ENCODE measurements at places on chromosomes 2 and 18. TPM values are rescaled to one million over a fixed set of nuclear protein-coding genes. Genes with fewer than 3 reads are reported as not detected.

TOGARAM2 gene
- polyA plus RNA-seq = 0.28 TPM

ECEL1 gene
- not detected for polyA plus RNA-seq

ABCG8 gene
- not detected for polyA plus RNA-seq

CCDC142 gene
- polyA plus RNA-seq = 9.2 TPM

PROKR1 gene
- polyA plus RNA-seq = not detected

VSNL1 gene
- polyA plus RNA-seq = not detected

COL4A4 gene
- polyA plus RNA-seq = 20.8 TPM

FLACC1 gene
- polyA plus RNA-seq = 0.64 TPM

PAX3 gene
- polyA plus RNA-seq = not detected

SCYGR4 gene
- not detected for polyA plus RNA-seq

SAG gene
- polyA plus RNA-seq = not detected

LDLRAD4 gene
- polyA plus RNA-seq = 5.1 TPM

GKN1 gene
- polyA plus RNA-seq = not detected

DYNAP gene
- not detected for polyA plus RNA-seq

POTEJ gene
- polyA plus RNA-seq = not detected

HMSD gene
- polyA plus RNA-seq = not detected

MEP1B gene
- 0.35 TPM for polyA plus RNA-seq

MYL12B gene
- polyA plus RNA-seq = 637 TPM

CNGA3 gene
- polyA plus RNA-seq = not detected

UGT1A5 gene
- not detected for polyA plus RNA-seq

ATP6V1C2 gene
- 0.30 TPM for polyA plus RNA-seq

CDH7 gene
- not detected for polyA plus RNA-seq

LYPD6B gene
- 7.8 TPM for polyA plus RNA-seq

SPATA3 gene
- polyA plus RNA-seq = not detected

RAPGEF4 gene
- not detected for polyA plus RNA-seq

TMEFF2 gene
- polyA plus RNA-seq = not detected

TUBA4B gene
- polyA plus RNA-seq = not detected

IL1RN gene
- not detected for polyA plus RNA-seq

LYG2 gene
- not detected for polyA plus RNA-seq

FBXO48 gene
- polyA plus RNA-seq = 0.44 TPM

MYO7B gene
- 1.1 TPM for polyA plus RNA-seq

WDR43 gene
- polyA plus RNA-seq = 38.0 TPM

SNRNP200 gene
- 79.3 TPM for polyA plus RNA-seq

IL36B gene
- polyA plus RNA-seq = not detected

MROH2A gene
- polyA plus RNA-seq = not detected

PFN4 gene
- not detected for polyA plus RNA-seq

SERPINB12 gene
- polyA plus RNA-seq = not detected

MAPK4 gene
- polyA plus RNA-seq = not detected

ZEB2 gene
- polyA plus RNA-seq = 51.5 TPM

STEAP3 gene
- 1.2 TPM for polyA plus RNA-seq

Data from IgD-negative memory B cell (primary cell).